Upper lobe of right lung (tissue), 1 donor: ENCODE measurements at places on chromosomes 11 and 22. TPM values are rescaled to one million over a fixed set of nuclear protein-coding genes. Genes with fewer than 3 reads are reported as not detected.
A peak's percentile ranks its signal among the peaks of the same experiment; 100 is the strongest.

- no peaks in the 10 kb centered on the region for H3K27me3 ChIP-seq
- H3K36me3 ChIP-seq: peaks cover 15% of the 10 kb centered on the region
- H3K4me3 ChIP-seq: no peak overlapping the region
- no peak for DNase-seq
- H3K4me1 ChIP-seq: no peaks in the 10 kb centered on the region
- no peak overlapping the region for H3K27ac ChIP-seq
These were observed 30.8 kb downstream of the TRMU start for GRCh38 chr22:46366327-46366731.

The MS4A4A gene
- 53.9 TPM for total RNA-seq

DNA sequence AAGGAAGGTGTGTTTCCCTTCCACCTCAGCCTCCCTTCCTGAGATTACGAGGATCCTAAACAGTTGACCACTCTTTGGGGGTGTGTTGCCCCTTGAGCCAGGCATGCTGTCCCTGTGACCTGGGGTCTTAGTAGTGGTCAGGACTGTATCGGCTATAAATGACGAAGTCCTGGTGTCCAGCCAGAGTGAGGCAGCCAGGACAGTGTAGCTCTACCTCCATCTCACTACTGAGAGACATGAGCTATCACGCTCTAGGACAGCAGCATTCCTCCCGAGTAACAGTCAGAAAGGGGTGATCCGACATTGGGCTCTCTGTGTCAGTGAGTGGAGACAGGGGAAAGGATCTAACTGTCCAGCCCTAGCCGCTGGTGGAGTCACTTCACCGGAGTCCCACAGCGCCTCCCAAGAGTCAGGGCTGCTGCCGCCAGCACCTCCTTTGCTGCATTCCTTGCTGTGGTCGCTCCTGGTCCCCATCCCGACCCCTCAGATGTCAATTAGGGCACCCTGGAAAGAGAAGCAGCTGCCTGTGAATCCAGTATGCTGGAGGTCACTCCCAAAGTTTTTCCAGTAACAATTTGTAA, 3.3 kb upstream of the B3GNT6 start:
- H3K4me1 ChIP-seq: no peaks in the 10 kb centered on the region
- no peak overlapping the region for H3K27ac ChIP-seq
- H3K27me3 ChIP-seq: peaks cover 8% of the 10 kb centered on the region
- H3K4me3 ChIP-seq: no peak overlapping the region
- DNase-seq: no peak

GRCh38 chr22:20205464-20205963, 54.7 kb upstream of the CCDC188 start:
- H3K27ac ChIP-seq: peak overlapping the region; percentile 89

The RCN1 gene
- total RNA-seq: 86.8 TPM

The DMC1 gene
- not detected for total RNA-seq

GRCh38 chr11:5232176-5232575, 2.1 kb downstream of the HBD start:
- H3K36me3 ChIP-seq: no peaks in the 10 kb centered on the region
- no peak overlapping the region for H3K4me3 ChIP-seq
- H3K27ac ChIP-seq: no peak overlapping the region
- H3K27me3 ChIP-seq: no peaks in the 10 kb centered on the region
- no peaks in the 10 kb centered on the region for H3K4me1 ChIP-seq

The C11orf21 gene
- total RNA-seq: 6.5 TPM

The FAT3 gene
- 6.9 TPM for total RNA-seq

- DNase-seq: no peak
- H3K27ac ChIP-seq: no peak overlapping the region
- H3K27me3 ChIP-seq: no peaks in the 10 kb centered on the region
- H3K4me3 ChIP-seq: no peak overlapping the region
- H3K4me1 ChIP-seq: peaks cover 6% of the 10 kb centered on the region
- H3K36me3 ChIP-seq: no peaks in the 10 kb centered on the region
These were observed 44.1 kb downstream of the MCM5 start for GRCh38 chr22:35443790-35444684.

- peak overlapping the region; percentile 24 for H3K27ac ChIP-seq
- no peaks in the 10 kb centered on the region for H3K27me3 ChIP-seq
- H3K4me3 ChIP-seq: peak overlapping the region; percentile 36
- no peak for DNase-seq
These were observed 186.4 kb downstream of the BLID start for GRCh38 chr11:121929581-121929980.

DNA sequence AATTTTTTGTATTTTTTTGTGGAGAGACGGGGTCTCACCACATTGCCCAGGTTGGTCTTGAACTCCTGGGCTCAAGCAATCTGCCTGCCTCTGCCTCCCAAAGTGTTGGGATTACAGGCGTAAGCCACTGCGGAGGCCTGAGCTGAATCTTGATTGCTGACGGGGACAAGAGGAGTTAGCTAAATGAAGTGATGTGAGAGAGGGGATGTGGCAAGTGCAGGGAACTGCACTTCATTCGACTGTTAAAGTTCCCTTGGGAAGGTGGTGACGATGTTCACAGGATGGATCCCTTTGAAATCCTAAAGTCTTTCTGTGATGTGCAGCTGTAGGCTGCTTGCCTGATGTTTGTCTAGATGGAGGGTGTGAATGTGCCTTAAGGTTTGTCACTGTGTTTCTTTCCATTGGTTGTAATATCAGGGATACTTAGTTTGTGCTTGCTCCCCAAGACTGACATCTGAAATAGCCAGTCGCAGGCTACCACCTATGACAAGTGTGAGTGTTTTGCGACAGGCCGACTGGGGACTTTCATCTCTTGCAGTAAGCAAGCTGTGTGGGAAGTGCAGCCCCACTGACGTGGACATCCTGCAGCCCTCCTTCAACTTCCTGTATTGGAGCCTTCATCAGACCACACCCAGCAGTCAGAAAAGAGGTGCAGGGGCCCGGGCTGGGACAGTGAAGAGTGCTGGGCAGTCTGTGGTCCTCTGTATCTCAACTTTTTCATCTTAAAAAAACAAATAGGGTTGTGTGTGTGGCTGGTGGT, 19.6 kb upstream of the CCDC134 start:
- DNase-seq: peak; percentile 77
- H3K27ac ChIP-seq: peak overlapping the region; percentile 72
- peak overlapping the region; percentile 35 for H3K4me3 ChIP-seq
- H3K4me1 ChIP-seq: no peaks in the 10 kb centered on the region

The IRAG1 gene
- total RNA-seq: 18.0 TPM
